WTC11 (cell line): ENCODE measurements at places on chromosomes 1 and 21. TPM values are rescaled to one million over a fixed set of nuclear protein-coding genes. Genes with fewer than 3 reads are reported as not detected.
A peak's percentile ranks its signal among the peaks of the same experiment; 100 is the strongest.

RGS8 gene
- total RNA-seq = 0.07 to 0.66 TPM (median 0.14 TPM) in 3 replicates

- no peaks in the 10 kb centered on the region for H3K4me1 ChIP-seq
- no peaks in the 10 kb centered on the region; the same call in 1 of the 2 replicates for H3K27me3 ChIP-seq
- H3K27ac ChIP-seq = no peak overlapping the region
- DNase-seq = no peak
- no peak overlapping the region for H3K4me3 ChIP-seq
Observed at GRCh38 chr1:211501711-211502400, 9.9 kb upstream of the RD3 start.

NMNAT1 gene
- total RNA-seq = 2.3 to 2.8 TPM (median 2.8 TPM) in 3 replicates

PRXL2B gene
- total RNA-seq = 47.8 to 51.1 TPM (median 50.3 TPM) in 3 replicates

- DNase-seq = no peak
- H3K27me3 ChIP-seq = no peaks in the 10 kb centered on the region
Observed at GRCh38 chr1:239233626-239234025, 152.7 kb upstream of the CHRM3 start.

- H3K36me3 ChIP-seq = peaks cover 24% of the 10 kb centered on the region
- peaks cover 26% of the 10 kb centered on the region for H3K4me1 ChIP-seq
- H3K27ac ChIP-seq = no peak overlapping the region
- H3K4me3 ChIP-seq = no peak overlapping the region
- DNase-seq = no peak
- H3K27me3 ChIP-seq = peaks cover 20% of the 10 kb centered on the region
Observed at GRCh38 chr1:38038861-38039260, 7.7 kb downstream of the POU3F1 start.

DNA sequence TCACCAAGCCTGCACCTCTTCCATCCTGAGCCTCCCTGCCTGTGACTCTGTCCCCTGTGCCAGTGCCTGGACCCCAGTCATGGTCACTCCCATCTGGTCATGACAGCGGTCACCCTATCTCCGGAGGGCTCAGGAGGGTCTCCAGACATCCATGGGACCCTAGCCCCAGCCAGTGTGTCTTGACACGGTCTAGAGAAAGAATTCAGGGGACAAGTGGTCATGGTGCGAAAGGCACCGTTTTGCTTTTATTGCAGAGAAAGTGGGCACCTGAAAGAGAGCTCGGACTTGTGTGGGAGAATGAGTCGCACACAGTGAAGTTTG, 4.7 kb upstream of the RIPK4 start:
- DNase-seq = no peak
- no peak overlapping the region for H3K27ac ChIP-seq
- peaks cover 71% of the 10 kb centered on the region for H3K27me3 ChIP-seq
- H3K4me3 ChIP-seq = no peak overlapping the region
- no peaks in the 10 kb centered on the region for H3K36me3 ChIP-seq

DNA sequence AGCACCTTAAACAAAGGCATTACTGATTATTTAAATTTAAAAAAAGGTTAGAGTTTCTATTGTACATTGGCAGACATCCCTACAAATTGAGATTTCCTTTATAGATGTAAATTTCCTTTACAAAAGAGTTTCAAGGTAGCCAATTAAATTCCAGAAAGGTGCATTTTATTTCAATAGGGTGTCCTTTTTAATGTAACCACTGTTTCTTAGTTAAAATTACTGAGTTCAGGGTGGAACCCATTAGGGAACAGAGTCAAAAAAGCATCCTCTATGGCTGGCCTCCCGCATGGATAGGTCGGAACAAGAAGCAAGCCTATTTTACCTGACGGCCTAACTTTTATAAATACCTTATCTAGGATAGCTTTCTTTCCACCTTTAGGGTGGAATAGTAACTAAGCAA, 24.4 kb downstream of the TCP10L start:
- H3K4me1 ChIP-seq = peaks cover 54% of the 10 kb centered on the region
- peak overlapping the region; percentile 14; the same call in 1 of the 2 replicates for H3K4me3 ChIP-seq
- no peaks in the 10 kb centered on the region for H3K27me3 ChIP-seq
- H3K27ac ChIP-seq = peak overlapping the region; percentile 67
- DNase-seq = no peak
- H3K36me3 ChIP-seq = peaks cover 19% of the 10 kb centered on the region

TAS1R1 gene
- total RNA-seq = 0.11 to 0.16 TPM in 2 of 3 replicates, not detected in the other

HSD3B1 gene
- total RNA-seq = not detected in 3 replicates

- H3K4me3 ChIP-seq = peak overlapping the region; percentile 98
- H3K27ac ChIP-seq = peak overlapping the region; percentile 99
- no peaks in the 10 kb centered on the region for H3K36me3 ChIP-seq
- peaks cover 44% of the 10 kb centered on the region for H3K4me1 ChIP-seq
Observed at GRCh38 chr1:23168079-23168444, 594 bp downstream of the LUZP1 start.

DNA sequence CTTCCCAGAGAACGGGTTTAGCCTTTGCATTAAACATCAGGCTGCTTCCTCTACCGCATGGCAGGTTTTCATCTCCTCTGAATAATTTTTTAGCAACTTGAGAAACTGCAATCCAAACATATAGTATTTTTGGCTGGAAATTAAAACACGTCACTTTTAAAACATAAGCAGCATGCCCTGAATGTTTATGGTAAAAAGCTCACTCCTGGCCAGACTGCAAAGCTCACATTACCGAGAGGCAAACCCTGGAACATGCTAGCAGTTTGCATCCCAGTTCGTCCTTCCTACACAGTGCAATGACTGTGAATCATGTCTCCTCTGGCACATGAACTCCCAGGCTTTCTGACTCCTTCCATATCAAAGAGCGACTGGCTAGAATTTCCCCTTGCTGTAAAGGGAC, 312.3 kb downstream of the RRAGC start:
- no peak overlapping the region for H3K4me3 ChIP-seq
- peaks cover 8% of the 10 kb centered on the region for H3K4me1 ChIP-seq
- H3K27me3 ChIP-seq = peaks cover under 1% of the 10 kb centered on the region
- no peak for DNase-seq
- H3K36me3 ChIP-seq = no peaks in the 10 kb centered on the region

- H3K27ac ChIP-seq = peak overlapping the region; percentile 91
- no peaks in the 10 kb centered on the region for H3K27me3 ChIP-seq
- DNase-seq = no peak
- H3K4me1 ChIP-seq = peaks cover 84% of the 10 kb centered on the region
- peaks cover 11% of the 10 kb centered on the region for H3K36me3 ChIP-seq
- peak overlapping the region; percentile 96 for H3K4me3 ChIP-seq
Observed at GRCh38 chr1:156075162-156075561, 7.1 kb downstream of the MEX3A start.

- peaks cover 12% of the 10 kb centered on the region for H3K27me3 ChIP-seq
- H3K36me3 ChIP-seq = peaks cover 8% of the 10 kb centered on the region; the same call in 1 of the 2 replicates
- H3K4me3 ChIP-seq = peak overlapping the region; percentile 75
- no peak overlapping the region for H3K27ac ChIP-seq
Observed at GRCh38 chr1:27350663-27351540, 9.1 kb downstream of the SYTL1 start.

SCCPDH gene
- 10.9 to 13.0 TPM (median 12.4 TPM) in 3 replicates for total RNA-seq

IL10 gene
- not detected in 3 replicates for total RNA-seq

- no peak overlapping the region for H3K4me3 ChIP-seq
- DNase-seq = no peak
- peaks cover 79% of the 10 kb centered on the region for H3K36me3 ChIP-seq
- H3K4me1 ChIP-seq = no peaks in the 10 kb centered on the region
Observed at GRCh38 chr1:4328402-4329071, 325.9 kb upstream of the AJAP1 start.

- DNase-seq = no peak
- no peaks in the 10 kb centered on the region for H3K4me1 ChIP-seq
- H3K27me3 ChIP-seq = no peaks in the 10 kb centered on the region
- no peak overlapping the region for H3K27ac ChIP-seq
Observed at GRCh38 chr1:221087919-221088318, 208.7 kb downstream of the HLX start.
